Substantia nigra (tissue), 51 donors: ENCODE measurements at places on chromosomes 3 and 15.

DNA sequence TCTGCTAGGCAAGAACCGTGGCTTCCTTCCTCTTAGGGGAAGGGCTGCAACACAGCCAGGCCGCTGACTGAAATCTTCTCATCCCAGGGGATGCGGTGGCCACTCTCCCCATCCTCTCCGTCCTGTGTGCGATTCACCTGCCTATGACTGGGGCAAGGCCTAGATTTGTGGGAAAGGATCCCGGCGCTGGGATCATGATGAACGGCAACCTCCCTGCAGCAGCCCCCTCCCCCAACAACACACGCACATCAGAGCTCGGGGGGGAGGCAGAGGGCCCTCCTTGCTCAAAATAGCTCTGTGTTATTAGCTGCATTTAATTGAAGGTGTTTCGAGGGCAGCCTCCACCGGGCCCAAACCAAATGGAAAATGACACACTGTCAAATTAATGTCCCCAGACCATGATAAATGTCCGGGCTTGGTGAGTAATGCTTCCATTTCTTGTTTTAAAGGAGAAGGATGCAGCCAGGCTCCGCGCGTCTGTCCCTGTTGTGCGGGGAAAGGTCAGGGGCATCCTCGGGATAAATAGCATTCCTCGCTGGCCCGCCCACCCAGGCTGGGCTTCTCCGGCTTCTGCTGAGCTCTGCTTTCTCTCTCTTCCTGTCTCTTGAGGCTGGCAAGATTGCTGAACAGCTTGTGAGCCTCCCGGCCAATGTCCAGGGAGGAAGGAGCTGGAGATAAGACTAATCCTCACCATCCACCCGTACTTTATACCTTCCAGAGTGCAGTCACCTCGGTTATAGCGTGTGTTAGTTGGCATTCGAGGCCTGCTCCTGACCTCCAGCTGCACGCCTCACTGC is 56.4 kb upstream of the TLE3 start:
- DNase-seq, result no peak

DNA sequence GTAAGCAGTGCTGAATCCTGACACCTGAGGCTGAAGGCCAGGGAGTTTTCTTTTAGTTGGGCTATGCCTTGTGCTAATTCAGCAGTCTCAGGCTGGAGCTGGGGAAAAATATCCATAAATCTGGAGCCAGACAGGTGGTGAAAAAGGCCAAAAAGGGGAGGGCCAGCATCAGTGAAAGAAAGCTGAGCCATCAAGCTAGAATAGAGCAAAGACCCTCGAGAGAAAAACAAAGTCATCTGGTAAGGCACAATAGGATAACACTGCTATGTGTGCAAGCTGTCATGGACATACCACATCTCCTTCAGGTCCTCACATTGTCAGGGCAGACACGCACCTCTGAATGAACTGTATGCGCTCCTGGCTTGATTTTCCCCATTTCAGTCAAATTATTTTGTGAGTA is 687.9 kb downstream of the SQOR start:
- DNase-seq, result no peak

DNA sequence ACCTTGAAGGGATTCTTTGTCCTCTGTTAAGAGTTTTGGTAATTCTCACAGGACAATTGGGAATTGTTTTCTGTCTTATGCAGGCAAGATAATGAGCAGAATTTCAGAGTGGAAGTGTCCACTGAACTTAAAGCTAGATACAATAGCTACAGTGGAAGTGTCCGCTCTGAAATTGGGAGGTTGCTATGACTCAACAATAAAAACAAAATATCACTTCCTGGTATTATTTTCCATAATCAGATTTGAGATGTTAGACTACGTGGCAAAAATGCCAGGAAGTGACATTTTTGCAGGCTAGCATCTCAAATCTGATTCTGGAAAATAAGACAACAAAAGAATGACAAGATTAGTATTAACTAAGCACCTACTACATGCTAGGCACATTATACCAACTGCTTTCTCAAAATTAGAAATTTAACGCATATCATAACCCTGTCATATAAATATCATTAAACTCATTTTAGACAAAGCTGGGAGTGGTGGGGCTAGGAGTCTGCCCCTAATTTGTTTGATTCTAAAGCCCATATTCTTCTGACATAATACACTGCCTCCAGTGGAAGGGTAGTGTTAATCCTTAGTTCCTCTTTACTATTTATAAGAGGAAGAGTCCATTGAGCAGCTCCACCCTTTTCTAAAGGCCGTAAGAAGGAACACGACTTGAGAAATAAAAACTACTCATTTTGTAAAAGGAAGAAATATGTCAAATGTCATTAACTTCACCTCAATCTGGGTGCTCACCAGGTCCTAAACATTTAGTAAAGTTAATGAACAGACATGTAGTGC is 266.9 kb upstream of the STT3B start:
- DNase-seq, result no peak

- DNase-seq, result no peak
Measured at GRCh38 chr15:84634228-84634837, 19.8 kb downstream of the WDR73 start.

DNA sequence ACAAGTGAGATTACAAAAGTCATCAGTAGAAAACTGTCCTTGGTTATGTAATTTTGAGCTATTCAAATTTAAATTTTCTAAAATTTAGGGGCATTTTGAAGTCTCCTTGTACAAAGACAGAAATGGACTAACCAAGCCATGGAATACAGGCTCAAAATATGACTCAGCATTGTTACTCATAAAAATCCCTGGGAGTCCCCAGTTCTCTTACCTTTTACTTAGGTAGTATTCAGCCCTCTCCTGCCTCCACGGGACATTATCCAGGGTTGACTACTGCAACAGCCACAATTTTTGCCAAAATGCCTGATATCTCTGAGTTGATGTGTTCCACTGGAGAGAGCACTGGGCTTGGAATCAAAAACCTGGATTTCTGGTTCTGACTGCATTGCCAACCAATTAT is 25.0 kb downstream of the CLDN18 start:
- DNase-seq, result no peak

DNA sequence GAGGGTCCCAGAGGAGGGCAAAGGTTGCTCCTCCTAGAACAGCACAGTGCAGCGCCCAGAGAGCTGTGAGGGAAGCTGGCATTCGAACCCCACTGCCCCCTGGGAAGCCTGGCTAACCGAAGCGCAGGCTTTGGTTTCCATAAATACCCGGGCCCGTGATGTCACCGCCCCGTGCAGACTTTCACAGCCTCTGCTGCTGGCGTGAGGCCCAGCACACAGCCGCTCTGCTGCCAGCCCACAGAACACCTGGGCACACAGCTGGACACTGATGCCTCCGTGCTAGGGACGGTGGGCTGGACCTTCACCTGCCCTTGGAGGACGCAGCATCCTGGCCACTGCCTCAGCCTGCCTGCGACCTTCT is 1.0 kb downstream of the IQSEC1 start:
- peak; percentile 59 for DNase-seq

- no peak for DNase-seq
Measured at GRCh38 chr3:192795021-192795420, 67.7 kb upstream of the FGF12 start.

GRCh38 chr15:39584266-39584659 is 3.4 kb downstream of the THBS1 start:
- no peak for DNase-seq

DNA sequence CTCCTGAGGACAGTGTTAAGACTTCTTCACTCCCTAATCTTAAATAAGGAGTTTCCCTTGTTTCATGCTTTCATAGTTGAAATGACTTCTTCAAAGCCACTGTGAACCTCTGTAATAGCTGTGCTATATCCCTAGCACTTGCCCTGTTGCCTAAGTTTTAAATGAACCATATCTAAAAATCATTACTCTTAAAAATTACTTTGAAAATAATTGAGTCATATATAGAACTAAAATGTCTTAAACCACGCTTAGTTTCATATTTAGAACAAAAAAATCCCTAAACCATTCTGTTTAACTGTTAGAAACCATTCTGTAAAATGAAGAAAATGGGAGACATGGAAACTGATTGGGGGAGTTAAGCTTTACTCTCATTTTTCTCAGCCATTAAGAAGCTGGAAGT is 29.8 kb downstream of the DNAJC19 start:
- no peak for DNase-seq

DNA sequence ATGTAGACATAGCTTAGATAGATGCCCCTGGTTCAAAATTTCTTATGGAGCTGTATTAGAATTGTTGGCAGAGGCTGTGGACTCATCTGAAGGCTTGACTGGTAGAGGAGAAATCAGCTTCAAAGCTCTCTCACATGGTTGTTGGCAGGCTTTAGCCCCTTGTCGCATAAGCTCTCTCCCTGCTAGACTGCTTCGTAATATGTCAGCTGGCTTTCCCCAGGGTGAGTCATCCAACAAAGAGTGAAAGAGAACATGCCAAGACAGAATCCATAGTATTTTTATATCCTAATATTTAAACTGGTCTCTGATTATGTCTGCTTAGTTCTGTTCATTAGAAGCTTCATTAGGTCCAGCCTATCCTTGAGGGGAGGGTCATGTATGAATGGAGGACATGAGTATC is 427.4 kb upstream of the NAALADL2 start:
- DNase-seq, result no peak

DNA sequence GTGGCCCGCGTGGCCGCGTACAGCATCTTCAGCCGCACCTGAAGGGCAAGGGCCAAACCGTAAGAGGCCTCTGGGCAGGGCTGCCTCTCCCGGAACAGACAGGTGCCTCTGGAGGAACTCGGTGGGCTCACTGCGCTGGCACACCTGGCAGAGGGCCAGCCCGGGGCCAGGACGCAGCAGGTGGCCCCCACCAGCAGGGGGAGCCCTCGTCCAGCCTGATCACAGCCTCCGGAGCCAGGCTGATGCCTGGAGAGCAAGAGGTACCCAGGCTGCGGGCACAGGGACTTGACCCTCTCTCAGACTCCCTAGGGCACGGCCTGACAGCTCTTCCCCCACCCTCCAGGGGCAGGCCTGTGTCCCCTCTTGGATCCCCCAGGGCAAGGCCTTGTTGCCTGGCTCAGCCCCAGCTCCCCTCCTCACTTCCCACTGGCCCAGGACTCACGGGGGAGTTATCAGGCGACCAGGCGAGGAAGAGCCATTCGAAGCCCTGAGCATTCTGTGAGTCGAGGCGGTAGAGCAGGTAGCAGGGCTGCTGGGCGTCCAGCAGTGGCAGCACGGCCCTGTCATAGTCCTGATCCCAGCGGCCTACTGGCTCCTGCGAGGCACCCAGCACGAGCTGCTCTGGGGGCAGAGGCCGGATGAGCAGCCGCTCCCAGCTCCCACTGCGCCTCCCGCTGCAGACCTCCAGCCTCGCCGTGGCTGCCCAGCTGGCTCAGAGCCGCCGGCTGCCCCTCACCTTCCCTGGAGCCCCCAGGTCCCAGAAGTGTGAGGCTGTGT is 6.2 kb upstream of the TLR9 start:
- peak; percentile 16 for DNase-seq

DNA sequence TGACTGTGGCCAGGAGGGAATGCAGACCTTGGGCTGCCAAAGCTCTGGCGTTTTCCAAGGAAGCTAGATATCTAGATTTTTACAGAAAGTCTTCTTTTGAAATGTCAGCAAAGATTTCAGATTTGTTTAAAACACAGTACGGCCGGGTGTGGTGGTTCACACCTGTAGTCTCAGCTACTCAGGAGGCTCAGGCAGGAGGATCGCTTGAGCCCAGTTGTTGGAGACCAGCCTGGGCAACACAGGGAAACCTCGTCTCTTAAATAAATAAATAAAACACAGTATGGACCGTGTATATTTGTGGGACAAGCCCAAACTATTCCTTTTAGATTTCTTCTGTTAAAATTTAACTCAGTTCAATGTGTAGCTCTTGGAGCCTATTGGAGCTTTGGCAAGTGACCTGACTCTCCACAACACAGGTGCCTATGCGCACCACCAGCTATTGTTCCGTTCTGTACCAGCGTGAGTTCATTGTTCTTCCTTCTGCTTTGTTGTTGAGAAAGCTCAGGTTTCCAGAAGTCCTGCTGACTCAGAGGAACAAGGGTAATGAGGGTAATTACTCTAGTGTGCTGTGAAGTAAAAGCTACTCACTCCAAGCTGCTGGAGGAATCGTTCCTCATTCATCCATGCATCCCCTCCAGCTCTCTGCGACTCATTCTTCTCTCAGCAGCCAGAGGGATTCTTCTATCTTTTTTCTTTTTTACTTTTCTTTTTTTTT is 73.1 kb upstream of the SLC6A6 start:
- no peak for DNase-seq

- DNase-seq, result no peak
Measured at GRCh38 chr3:43091481-43091880, 14.4 kb downstream of the POMGNT2 start.

GRCh38 chr15:65998486-65998885 is 129.2 kb downstream of the RAB11A start:
- no peak for DNase-seq

GRCh38 chr3:193783166-193783896 is 190.3 kb downstream of the OPA1 start:
- DNase-seq, result no peak

DNA sequence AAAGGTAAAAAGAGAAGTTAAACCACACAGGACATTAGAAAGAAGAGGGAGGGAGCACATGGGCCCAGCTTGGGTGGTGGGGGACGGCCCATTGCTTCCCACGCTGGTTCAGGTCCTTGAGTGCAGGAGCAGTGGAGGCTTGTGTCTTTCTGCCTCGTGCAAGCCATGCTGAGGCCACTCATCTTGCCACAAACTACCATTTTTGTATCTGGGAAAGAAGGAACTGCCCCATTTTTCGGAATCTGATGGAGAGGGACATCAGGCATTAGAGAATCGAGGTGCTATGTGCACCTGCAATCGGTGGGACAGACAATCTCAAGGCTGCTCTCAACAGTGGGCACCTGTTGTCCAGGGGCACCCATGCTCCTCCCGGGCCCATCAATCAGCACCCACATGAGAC is 234.5 kb downstream of the KLF13 start:
- no peak for DNase-seq

DNA sequence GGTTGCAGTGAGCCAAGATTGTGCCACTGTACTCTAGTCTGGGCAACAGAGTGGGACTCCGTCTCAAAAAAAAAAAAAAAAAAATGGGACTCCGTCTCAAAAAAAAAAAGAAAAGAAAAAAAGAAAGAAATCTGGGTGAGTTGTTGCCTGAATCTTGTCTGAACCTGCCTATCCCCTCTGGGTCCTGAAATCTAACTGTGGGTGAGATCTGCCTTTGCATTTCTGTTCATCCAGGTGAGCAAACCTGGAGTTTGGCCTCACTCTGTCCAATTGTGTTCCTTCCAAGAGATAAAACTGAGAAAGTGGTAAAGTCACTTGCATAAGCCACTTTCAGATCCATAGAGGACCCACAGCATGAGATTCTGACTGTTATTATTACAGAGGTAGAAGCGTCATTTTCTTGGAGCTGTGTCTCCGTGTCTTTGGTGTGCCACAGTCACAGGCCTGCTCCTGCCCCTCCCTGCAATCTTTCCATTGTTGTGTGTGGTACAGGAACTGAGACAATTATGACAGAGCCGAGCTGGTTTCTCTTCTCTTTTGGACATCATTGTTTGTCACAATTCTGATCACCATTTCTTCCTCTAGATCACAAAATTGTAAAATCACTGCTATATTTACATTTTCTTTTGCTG is 235.9 kb downstream of the LPP start:
- DNase-seq, result peak; percentile 38

- no peak for DNase-seq
Measured at GRCh38 chr3:23696842-23697241, 108.9 kb upstream of the UBE2E1 start.

DNA sequence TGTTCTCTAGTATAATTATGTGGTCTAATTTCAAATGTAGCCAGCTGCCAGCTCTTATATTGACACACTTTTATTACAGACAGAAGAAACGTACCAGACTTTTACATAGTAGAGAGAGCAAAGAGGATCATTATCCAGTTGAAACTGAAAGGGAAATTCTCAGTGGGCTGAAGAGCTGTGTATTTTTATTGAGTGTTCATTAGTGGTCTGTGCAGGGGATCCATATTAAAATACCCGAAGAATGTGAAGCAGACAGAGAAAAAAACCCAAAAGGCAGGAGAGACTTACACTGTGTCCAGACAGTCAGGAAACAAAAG is 41.3 kb downstream of the MYRIP start:
- DNase-seq, result no peak

- DNase-seq, result no peak
Measured at GRCh38 chr3:32500231-32500630, 2.4 kb downstream of the CMTM6 start.
